Endothelial cell (in vitro differentiated cells): ENCODE measurements at places on chromosomes 3 and 15. TPM values are rescaled to one million over a fixed set of nuclear protein-coding genes. Genes with fewer than 3 reads are reported as not detected.

The RARB gene
- not detected for total RNA-seq

The PLA2G4D gene
- not detected for total RNA-seq

The IL5RA gene
- total RNA-seq, result not detected

The ZPLD1 gene
- not detected for total RNA-seq

The IL1RAP gene
- 7.7 TPM for total RNA-seq

The GOLGA6D gene
- total RNA-seq, result 1.2 TPM

DNA sequence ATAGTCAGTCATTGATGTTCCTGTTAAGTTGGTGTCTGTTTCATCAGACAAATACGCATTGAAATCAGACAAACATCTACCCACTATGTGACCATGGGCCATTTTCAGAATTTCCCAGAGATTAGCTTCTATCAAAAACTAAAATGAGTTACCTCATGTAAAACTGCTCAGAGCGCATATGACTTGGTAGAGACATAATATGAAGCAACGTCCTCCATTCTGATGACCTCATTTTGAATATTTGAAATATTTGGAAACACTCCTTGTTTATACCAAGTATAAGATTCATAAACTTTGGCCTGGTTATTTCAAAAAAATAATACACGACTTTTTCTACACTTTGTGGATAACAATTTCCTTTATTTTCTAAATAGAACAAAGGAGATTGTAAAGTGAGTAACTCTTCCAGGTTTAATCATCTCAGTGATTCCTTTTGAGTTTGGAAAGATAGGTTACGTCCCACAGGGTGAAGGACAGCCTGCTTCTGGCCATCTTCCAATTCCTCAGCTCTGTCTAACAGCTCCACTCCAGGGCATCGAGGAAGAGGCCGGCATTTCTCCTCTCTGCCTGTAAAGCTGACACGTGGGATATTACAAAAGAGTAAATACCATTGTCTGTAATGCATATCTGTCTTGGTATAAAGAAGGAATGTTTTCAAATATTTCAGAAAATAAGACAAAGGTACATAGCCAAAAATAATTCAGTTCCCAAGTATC lies 122.6 kb downstream of the CADM2 start:
- DNase-seq, result no peak

DNA sequence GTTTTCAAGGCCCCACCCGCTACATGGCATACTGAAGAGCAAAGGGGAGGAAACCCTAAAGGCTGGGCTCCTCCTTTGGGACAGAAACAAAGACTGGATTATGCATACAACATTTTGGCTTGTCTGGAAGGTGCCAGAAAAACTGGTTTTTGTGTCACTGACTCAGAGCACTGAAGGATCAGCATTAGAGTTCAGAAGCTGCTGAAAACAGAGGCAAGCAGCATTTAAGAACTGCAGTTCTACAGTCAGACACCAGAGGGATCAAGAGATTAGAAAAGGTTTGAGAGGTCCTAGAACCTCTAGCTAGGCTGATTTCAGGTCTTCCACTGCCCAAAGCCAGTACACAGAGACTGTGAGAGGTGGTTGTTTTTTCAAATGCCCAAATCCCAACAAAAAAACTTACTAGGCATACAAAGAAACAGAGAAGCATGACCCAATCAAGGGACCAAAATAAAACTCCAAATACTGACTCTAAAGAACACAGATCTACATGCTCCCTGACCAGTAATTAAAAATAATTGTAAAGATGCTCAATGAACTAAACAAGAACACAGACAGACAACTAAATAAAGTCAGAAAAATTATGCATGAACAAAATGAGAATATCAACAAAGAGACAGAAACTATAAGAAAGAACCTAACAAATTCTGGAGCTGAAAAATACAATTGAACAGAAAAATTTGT lies 91.2 kb downstream of the SENP2 start:
- peak; percentile 56 for DNase-seq

DNA sequence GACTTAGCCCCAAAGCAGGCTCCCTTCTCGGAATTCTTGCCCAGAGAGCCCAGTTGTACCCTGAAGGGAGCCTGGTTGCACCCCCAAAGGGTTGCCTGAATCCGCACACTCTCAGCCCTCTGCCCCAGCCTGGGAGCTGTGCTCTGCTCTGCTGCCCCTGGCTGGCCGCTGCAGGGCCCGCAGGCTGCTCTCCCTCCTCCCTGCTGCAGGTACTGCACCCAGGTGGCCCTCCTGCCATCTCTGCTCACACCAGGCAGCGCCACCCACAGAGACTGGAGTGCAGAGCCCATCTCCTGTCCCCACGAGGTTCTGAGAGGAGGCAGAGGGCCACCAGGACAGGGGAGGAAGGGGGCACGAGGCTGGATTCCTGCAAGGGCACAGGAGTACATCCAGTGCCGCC lies 134.2 kb upstream of the NSMCE3 start:
- no peak for DNase-seq

GRCh38 chr3:100720426-100720825 lies 11.1 kb downstream of the TFG start:
- DNase-seq, result no peak

- no peak for DNase-seq
Observed at GRCh38 chr15:81256916-81257315, 60.2 kb downstream of the IL16 start.

- no peak for DNase-seq
Observed at GRCh38 chr3:177887475-177887874, 648.8 kb upstream of the KCNMB2 start.

GRCh38 chr15:74540761-74541493 lies at the start of gene ARID3B:
TSS of gene ARID3B (plus strand) at chr15:74541220. CDS start at chr15:74543937, 2,717 bp downstream.
- DNase-seq, result peak; percentile 91

GRCh38 chr3:72155391-72156064 lies 370.6 kb upstream of the PROK2 start:
- DNase-seq, result no peak

GRCh38 chr15:45603881-45604280 lies 16.7 kb downstream of the BLOC1S6 start:
- DNase-seq, result no peak

DNA sequence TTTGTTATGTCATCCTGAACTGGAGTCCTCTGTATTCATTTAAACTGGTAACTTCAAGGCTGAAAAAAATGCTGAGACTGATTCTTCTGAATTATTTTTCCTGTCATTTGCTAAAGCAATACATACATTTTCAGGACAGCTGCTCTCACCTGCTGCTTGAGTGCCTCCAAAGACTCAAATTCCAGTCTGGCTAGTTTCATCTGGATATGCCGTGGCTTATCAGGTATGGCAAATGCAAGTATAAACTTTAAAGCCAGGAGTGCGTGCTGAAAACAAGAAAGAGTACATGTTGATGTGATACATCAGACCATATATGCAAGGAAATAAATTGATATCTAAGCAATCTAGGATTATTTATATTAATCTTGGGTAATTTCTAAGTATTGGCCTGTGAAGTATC lies 146.1 kb downstream of the SNRK start:
- no peak for DNase-seq

DNA sequence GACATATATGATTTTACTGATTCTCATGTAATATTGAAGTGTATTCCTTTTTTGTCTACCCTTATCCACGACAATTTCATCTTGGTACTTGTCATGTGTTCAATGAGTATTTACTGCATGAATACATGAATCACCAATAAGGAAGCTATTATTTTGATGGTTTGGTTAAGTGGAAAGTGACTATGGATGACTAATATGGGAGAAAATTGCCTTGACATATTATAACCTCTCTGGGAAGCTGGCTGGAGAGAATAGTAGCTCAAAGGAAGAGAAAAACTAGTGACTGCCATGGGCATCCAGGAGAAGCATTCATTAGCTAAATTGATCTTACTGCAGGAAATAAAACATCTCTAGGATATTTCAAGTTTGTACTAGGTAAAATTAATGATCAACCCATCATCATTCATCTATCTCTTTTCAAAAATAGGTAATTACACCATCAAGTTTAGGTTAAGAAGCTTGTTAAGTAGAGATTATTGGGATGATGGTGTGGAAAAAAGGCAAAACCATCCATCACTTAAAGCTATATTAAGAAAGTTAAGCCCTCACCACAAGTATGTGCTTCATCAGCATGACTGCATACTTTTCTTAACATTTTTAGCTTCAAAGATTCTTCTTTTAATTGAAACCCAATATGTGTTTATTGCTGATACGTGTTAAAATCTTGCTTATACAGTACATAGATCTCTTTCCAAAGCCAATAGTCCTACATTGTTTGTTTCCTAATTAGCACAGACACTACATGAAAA lies 455.2 kb upstream of the ARPP21 start:
- DNase-seq, result no peak

DNA sequence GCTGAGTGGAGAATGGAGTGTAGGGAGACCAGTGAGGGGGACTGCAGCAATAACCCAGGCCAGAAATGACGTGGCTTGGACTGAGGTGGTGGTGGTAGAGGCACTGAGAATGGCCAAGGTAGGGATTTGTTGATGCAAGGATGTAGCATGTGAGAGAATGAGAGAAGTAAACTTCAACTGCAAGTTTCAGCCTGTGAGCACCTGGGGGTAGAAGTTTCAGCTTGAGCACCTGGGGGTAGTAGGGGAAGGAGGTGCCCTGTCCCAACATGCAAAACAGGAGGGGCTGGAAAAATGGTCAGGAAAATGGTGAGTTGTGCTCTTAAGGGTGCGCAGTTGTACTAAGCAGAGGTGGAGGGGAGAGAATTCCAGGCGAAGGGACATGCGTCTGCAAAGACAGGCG lies 31.0 kb downstream of the IL16 start:
- DNase-seq, result no peak

- no peak for DNase-seq
Observed at GRCh38 chr3:71318458-71318827, 265.1 kb downstream of the FOXP1 start.

- no peak for DNase-seq
Observed at GRCh38 chr15:43483297-43484128, 9.4 kb downstream of the TP53BP1 start.

DNA sequence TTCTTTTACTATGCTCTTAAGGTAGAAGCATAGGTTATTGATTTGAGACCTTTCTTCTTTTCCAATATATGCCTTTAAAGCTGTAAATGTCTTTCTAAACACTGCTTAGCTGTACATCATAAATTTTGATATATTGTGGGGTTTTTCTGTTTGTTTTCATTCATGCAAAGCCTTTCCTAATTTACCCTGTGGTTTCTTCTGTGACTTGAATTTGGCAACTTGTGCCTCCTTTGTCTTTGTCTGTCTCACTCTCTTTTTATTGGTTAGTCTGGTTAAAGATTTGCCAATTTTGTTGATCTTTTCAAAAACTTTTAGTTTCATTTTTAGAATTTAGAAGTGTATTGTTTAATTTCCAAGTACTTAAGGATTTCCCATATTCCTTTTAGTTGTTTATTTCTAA lies 343.1 kb downstream of the OXSM start:
- no peak for DNase-seq
